ENCODE measurements at places on chromosomes 7 and 10. TPM values are rescaled to one million over a fixed set of nuclear protein-coding genes. Genes with fewer than 3 reads are reported as not detected.
A peak's percentile ranks its signal among the peaks of the same experiment; 100 is the strongest.

DGKI gene
- 1.1 TPM for total RNA-seq

HOXA2 gene
- total RNA-seq: 0.20 TPM

- no peak for DNase-seq
Observed at GRCh38 chr10:120715171-120715570, 136.0 kb upstream of the WDR11 start.

CCL26 gene
- not detected for total RNA-seq

GRCh38 chr7:95675632-95676031 is 79.3 kb upstream of the PDK4 start:
- DNase-seq: no peak

WDFY4 gene
- total RNA-seq: 0.87 TPM

DNA sequence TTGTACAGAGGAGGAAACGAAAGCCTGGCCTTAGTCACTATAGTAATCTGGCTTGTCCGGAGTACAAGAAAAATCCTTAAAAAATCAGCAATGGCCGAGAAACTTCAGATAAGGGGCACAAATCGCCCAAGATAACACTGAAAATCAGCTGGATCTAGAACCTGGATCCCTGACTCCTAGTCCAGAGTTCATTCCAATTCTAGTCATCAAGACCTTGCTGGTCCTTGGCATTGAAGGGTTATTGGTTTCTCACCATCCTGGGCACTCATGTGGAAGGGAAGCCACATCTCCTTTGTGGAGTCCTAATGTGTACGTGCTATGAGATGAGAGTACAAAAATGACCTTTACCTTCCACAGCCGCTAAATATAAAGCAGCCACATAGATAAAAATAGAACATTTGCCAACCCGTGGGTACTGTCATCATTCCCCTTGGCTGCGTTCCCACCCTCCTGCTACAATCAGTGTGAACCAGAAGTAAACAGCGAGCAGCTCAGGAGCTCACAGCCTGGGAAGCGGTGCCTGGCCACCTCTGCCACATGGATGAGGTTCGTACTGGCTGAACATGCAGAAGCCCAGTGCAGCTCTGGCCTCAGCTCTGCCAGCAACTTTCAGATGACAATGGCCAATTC is 116.0 kb upstream of the PDLIM1 start:
- DNase-seq: peak; percentile 90

PRXL2A gene
- total RNA-seq: 195 TPM

WAPL gene
- 32.9 TPM for total RNA-seq

DNA sequence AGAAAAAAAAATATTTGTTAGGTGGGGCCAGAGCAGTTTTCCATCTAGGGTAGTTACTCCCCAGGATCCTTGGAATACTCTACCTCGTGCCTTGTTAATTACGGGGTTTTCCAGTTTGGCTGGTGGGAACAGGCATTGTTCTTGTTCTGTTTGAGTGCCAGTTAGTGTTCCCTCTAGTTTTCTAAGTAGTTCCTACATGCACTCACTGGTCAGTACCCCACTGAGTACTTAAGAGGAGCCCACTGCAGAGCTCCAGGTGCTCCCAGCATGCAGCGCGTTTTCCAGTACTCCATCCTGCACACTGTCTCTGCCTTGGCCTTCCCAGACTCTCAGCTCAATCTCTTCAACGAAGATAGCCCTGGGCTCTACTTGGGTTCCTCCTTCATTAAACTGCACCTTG is 58.0 kb downstream of the AHCYL2 start:
- DNase-seq: no peak

DNA sequence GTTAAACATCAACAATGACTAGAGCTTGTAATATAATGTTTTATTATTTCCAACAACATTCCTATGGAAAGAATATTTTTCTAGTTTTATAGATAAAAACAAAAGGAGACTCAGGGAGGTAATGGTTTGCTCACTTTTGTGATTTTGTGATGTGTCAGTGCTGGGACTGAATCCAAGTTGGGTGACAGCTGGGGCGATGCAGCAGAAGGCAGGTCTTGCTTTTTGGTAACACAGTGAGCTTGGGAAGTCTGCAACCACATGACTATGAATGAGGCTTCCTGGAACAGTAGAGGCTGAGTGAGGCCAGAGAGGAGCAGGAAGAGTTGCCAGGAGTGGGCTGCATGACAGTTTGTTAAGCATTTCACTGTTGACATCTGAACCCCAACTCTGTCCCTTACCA is 4.9 kb upstream of the YKT6 start:
- peak; percentile 20 for DNase-seq

GRCh38 chr7:158113321-158114025 is 474.1 kb downstream of the PTPRN2 start:
- no peak for DNase-seq

GRCh38 chr7:1914321-1914720 is 244.2 kb downstream of the ELFN1 start:
- no peak for DNase-seq

GRCh38 chr7:125061-125475 is 67.3 kb upstream of the FAM20C start:
- DNase-seq: no peak

GRID2IP gene
- total RNA-seq: under 0.01 TPM

- DNase-seq: no peak
Observed at GRCh38 chr10:98366062-98366530, 48.9 kb downstream of the PYROXD2 start.

PDCD4 gene
- 102 TPM for total RNA-seq

DNA sequence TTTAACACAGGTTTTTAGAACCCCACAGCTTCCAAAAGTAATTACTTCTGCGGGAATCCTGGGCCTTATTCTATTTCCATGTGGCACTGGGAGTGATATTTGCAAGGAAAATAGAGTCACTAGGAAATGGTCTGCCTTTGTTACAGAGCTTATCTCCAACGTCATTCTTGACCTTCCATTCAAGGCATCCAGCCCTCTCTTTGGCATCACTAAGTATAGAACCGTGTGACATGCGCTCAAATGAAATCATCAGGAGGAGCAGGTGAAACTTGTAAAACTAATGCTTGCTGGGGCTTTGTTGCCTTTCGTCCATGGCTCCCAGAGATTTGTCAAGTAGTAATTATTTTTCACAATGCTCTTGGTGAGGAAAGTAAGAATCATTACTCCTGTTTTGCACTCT is 73.4 kb downstream of the PAPSS2 start:
- peak; percentile 42 for DNase-seq

DNA sequence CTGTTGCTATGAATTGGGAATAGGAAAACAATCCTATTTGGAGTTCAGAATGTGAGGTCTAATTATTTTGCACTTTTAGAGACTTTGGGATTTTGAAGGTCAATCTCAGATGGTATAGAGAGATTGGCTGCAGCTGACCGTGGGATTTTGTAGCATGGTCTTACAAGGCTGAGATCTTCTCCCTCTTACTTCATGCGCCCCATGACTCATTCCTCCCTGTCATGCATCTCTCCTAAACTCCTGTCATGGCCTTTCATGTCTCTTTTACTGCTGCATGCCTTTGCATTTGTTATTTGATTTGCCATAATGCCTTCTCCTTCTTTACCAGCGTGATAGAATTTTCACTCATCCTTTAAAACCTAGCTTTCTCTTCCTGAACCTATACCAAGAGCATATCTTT is 133.1 kb downstream of the BBS9 start:
- DNase-seq: no peak

DNA sequence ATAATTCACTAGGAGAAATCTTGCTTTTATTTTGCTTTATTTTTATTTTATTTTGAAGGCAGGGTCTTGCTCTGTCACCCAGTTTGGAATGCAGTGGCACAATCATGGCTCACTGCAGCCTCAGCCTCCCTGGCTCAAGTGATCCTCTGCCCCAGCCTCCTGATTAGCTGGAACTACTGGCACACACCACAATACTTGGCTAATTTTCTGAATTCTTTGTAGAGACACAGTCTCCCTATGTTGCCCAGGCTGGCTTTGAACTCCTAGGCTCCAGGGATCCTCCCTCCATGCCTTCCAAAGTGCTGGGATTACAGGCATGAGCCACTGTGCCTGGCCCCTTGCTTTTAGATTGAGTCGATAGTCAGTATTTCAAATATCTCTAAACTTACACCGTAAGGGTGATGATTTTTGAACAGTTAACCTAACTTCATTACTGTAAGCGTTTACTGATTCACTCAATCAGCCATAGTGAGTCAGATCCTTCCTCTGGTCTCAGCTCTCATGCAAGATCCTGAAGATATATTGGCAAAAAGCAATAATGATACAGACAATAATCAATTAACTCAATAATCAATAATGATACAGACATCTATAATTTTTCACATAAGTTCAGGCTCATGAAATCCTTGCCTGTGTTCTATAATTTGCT is 239.5 kb downstream of the KIAA1217 start:
- DNase-seq: peak; percentile 50

- no peak for DNase-seq
Observed at GRCh38 chr7:102943423-102944169, 30.8 kb downstream of the LRRC17 start.

PRF1 gene
- not detected for total RNA-seq

GRCh38 chr7:82105463-82105862 is 335.6 kb upstream of the HGF start:
- peak; percentile 61 for DNase-seq

DNA sequence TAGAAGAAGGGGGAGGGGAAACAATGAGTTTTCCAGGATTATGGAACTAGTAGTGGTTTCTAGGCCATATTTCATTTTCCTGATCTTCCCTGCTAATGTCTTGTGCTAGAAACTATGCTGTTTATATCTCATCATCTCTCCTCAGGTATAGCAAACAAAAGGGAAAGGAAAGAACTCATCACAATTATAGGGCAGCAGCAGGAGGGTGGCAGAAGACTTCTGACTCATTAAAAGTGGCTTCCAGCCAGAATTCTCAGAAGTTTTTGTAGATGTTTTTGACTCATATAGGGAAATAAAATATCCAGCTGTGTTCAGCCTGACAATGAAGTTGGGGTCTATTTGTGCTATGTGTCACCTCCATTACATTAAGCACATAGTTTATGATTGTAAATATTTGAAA is 6.5 kb downstream of the AHR start:
- DNase-seq: peak; percentile 85

DNA sequence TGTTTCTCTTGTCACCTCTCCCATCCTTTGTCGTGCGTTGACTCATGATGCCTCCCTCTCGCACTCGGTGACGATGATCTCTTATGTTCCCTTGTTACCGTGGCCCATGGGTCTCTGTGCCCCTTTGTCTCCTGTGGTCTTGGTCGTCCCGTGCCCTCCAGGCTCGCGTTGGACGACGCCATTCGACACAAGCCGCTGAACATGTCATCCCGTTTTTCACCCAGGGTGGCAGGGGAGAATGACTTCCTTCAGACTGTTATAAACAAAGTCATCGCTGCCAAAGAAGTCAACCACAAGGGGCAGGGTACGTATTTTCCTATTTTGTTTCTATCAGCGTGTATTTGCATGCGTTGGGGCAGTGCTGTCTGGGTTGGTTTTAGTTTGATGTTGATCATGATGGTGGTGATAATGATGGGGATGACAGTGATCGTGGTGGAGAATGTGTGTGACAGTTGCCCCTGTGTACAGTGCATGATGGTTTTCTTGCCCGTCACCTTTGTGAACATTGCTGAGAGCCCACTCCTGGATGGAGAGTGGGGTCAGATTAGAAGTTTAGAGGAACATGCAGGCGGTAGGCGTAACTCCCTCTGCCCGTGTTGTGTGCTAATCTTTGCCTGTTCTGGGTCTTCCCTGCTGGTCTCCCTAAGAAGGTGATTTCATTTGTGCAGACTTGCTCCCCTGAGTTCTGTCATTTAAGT is 107.0 kb downstream of the DOCK1 start:
- no peak for DNase-seq

- DNase-seq: no peak
Observed at GRCh38 chr10:58515291-58515941, 2.7 kb downstream of the BICC1 start.

DNA sequence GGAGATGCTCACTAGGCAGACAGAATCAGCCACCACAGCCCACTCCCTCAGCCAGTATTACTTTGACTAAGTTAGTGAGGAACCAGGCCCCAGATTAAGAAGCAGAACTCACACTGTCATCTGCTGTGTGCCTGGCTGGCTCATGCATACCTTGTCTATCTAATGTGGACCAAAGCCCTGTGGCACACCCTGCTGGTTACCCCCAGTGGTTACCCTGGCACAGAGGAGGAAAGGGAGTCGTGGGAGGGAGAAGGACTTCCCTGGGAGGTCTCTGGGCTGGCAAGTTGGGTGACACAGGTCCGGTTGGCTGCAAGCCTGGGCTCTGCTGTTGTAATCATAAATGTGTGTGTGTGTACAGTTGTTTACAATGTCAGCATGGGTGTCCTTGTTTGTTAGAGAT is 7.5 kb upstream of the SH2D4B start:
- DNase-seq: peak; percentile 57

CDNF gene
- 0.40 TPM for total RNA-seq

NUTM2D gene
- 0.44 TPM for total RNA-seq

NPSR1 gene
- not detected for total RNA-seq

- DNase-seq: no peak
Observed at GRCh38 chr10:119248184-119248583, 40.8 kb downstream of the GRK5 start.

GRCh38 chr7:34315032-34315431 is 343.0 kb upstream of the NPSR1 start:
- no peak for DNase-seq

RBM20 gene
- total RNA-seq: 2.0 TPM

GRCh38 chr10:80275135-80275498 is 14.3 kb downstream of the MAT1A start:
- no peak for DNase-seq
